ENCODE measurements at places on chromosomes 16 and 17. TPM values are rescaled to one million over a fixed set of nuclear protein-coding genes. Genes with fewer than 3 reads are reported as not detected.

The GPR142 gene
- total RNA-seq, result not detected

The TRPV2 gene
- total RNA-seq, result 54.8 TPM

The ZNF750 gene
- not detected for total RNA-seq

The TCAP gene
- total RNA-seq, result 0.40 TPM

DNA sequence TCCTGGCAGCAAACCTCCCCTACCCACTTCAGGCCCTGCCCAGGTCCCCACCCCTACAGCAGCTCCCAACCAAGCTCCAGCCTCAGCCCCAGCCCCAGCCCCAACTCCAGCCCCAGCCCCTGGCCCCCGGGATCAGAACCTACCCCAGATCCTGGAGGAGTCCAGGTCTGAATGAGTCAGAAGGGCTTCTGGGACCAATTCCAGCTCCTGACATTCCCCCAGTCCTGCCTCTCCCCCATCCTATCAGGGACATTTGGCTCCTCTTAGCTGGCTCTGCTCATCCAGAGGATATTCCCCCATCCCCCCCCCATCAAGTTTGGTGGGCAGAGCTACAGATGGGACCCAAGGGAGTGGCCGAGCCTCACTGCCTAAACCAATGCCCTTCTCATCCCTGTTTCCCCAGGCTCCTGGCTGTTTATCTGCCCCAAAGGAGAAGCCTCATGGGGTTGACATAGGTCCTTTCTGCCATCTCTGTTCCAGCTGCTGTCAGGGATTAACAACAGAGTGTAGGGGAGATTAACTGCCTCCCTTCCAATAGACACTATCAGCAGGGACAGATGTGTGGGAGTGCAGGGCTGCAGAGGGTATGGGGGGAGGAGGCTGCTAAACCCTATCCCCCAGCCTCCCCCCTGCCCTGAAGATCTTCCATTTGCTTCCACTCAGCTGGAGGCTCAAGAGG, 16.5 kb downstream of the CNTNAP1 start:
- DNase-seq, result peak; percentile 71

GRCh38 chr17:27893841-27894503, 807 bp upstream of the LYRM9 start:
- DNase-seq, result no peak

- no peak for DNase-seq
Observed at GRCh38 chr17:49545806-49546545, 29.7 kb upstream of the NXPH3 start.

- DNase-seq, result no peak
Observed at GRCh38 chr16:57471209-57471608, 8.7 kb downstream of the POLR2C start.

DNA sequence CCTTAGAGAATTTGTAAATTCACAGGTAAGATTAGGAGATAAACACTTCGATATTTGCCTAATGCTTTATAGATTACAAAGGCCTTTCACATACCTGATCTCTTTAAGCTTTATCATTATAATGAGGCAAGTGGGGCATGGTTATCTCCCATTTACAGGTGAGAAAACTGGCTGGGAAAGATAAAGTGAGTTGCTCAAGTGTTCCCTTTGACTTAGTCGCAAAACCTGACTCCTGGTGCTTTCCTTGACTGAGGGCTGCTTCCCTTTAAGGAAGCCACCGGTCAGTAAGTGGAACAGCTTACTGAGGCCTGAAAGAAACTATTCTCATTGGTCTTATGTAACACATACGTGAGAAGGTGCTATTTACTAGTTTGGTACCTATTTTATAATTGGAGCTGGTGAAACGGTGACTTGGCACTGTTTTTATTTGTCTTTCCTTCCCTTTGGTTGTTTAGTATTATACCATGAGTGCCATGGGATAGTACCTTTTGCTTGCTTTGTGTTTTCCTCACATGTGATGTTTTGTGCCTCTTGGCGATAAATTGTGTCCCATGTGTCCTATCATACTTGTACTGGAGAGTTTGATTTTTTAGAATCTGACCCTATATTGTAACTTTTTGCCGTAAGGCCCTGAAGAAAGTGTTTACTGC, 57.2 kb downstream of the NUP88 start:
- DNase-seq, result no peak

DNA sequence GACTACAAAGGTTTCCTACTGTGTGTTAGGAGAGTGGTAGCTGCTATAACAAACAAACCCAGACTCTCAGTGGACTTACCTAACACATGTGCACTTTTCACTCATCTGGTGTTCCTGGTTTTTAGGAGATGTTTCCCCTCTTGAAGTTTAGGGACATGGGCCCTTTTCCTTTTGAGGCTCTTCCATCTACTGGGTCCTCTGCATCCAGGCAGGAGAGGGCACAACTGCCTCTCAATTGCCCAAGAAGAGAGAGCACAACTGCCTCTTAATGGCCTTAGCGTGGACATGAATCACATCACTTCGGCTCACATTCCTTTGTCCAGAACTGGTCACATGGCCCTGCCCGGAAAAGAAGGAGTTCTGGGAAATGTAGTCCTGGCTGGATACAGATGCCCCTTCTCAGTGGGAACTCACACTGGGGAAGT, 9.8 kb upstream of the TNRC6C start:
- peak; percentile 61 for DNase-seq

DNA sequence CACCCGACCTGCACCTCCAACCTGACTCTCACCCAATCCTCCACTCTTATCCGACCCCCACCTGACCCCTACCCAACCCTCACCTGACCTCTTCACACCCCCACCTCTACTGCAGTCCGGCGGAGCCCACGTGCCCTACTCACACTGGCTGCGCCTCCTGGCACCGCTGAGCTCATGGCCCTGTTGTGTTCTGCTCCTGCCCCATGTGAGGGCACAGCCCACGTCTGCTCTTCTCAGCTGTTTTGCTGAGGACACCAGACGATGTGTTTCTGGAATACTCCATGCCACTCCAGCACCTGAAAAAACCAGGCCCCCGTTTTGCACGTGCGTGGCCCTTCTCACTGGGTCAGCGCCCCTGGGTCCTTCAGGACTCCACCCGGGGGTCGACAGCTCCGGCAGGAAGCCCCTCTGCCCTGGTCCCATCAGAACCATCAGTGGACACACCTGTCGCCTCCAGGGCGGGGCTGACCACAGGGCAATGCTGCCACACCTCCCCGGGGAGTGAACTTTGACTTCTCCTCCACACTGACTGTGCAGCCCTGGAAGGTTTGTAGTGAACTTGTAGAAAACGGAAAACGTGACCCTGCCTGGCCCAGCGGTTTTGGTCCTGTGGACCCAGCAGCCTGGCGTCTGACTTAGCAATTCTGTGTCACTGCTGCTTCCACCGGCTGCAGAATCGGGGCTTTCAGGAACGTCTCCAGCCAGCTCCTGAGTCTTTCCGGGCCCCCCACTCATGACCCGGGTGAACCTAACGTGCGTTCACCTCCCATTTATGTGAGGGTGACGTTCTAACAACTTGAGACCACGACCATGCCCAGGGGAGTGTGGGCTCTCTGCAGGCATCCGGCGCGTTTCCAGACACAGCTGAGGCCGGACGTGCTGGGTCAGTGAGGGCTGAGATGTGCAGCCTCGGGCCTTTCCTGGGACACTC, 5.7 kb upstream of the RAB40B start:
- DNase-seq, result no peak

- no peak for DNase-seq
Observed at GRCh38 chr17:76089680-76090516, 10.9 kb downstream of the ZACN start.

- no peak for DNase-seq
Observed at GRCh38 chr17:41655611-41656111, 31.3 kb upstream of the KRT17 start.

DNA sequence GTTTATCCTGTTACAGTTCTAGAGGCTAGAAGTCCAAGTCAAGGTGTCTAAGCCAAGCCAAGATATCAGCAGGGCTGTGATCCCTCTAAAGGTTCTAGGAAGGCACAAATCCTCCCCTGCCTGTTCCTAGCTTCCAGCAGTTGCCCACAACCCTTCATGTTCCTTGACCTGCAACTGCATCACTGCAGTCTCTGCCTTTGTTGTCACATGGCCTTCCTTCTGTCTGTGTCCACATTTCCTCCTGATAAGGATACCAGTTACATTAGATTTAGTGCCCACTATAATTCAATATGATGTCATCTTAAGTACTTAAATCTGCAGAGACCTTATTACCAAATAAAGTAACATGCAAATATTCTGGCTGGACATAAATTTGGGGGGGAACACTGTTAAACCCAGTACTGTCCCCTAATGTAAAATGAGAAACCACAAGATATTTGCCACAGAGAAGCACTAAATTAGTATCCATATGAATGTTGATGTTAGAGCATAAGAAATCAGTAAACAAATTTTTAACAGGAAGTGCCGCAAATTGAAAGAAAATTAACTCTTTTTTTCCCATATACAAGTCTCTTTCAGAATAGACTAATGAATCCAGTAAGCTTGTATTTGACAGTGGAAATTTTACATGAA, 4.7 kb downstream of the UQCRC2 start:
- no peak for DNase-seq

DNA sequence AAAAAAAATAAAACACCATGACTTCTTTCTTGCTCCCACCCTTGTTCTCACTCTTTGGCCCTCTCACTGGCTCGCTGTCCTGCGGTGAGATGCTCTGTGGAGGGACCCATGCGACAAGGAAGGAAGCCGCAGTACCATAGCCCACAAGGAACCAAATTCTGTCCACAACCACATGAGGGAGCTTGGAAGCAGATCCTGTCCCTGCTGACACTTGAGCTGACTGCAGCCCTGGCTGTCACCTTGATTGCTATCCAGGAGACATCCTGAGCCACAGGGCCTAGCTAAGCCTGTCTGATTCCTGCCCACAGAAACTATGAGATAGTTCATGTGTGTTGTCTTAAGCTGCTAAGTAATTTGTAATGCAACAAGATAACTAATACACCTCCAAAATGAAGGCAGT, 4.8 kb upstream of the MT2A start:
- DNase-seq, result peak; percentile 41

DNA sequence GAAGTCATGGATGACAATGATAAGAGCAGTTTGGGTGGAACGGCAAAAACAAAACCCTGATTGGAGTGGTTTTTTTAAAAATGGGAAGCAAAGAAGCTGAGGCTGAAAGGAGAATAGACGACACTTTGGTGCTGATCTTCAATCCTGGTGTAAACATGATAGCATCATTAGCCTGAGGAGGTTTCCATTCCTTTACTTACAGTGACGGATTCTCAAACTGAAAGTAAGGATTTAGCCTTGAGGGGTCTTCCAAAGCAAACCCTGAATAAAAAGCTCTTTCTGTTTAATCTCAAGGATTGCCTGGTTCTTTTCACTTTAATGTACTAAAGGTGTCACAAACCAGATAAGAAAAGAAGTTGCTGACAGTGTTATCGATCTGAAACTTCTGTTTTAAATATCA, 69.3 kb downstream of the KCNJ2 start:
- no peak for DNase-seq

GRCh38 chr17:50277357-50277754, 3.1 kb downstream of the TMEM92 start:
- no peak for DNase-seq

DNA sequence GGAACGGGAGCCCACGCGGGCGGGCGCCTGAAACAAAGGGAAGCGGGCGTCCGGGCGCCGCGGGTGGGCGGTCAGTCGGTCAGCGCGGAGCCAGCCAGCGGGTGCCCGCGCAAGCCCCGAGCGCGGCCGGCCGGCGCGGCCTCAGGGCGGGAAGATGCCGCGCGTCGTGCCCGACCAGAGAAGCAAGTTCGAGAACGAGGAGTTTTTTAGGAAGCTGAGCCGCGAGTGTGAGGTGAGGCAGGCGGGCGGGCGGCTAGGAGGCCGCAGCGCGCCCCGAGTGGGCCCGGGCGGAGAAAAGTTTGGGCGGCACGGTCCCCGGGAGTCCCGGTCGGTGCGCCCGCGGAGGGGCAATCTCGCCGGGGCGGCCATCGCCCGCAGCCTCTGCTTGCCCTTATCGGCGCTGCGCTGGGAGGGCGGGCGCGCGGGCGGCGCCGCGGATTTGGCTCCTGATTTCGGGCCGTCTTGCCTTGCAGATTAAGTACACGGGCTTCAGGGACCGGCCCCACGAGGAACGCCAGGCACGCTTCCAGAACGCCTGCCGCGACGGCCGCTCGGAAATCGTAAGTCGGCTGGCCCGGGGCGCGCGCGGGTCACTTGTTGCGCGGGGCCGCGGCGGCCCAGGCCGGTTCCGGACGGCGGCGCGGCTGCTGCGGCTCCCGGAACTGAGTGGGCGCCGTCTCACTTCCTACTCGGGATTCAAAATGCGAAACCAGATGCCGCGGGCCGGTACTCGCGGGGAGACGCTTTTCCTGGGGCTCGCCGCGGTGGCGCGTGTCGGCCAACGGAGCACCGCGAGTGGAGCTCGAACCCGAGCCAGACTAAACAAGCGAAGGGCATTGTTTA, 526 bp downstream of the CBFB start:
- peak; percentile 56 for DNase-seq

- no peak for DNase-seq
Observed at GRCh38 chr16:86090461-86091170, 191.7 kb downstream of the IRF8 start.

- DNase-seq, result no peak
Observed at GRCh38 chr16:69036399-69037091, 68.9 kb upstream of the HAS3 start.

GRCh38 chr16:23225634-23226033, 43.1 kb downstream of the SCNN1G start:
- DNase-seq, result no peak

DNA sequence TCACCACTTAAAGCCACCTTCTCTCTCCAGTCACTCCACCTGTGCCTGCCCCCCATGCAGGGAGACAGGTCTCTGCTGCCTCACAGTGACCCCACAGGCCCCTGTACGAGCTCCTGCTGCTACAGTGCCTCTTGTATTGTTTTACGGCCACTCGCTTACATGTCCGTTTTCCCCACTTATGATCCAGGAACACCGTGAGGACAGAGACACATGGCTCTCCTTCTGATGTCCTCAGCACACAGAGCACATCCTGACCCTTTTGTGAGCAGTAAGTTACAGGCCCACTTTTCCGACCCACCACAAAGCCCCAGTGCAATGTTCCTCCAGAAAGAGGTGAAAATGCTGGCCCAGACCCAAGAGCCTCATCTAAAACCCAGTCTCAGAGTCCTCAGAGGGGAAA, 84.8 kb upstream of the GNAO1 start:
- no peak for DNase-seq

DNA sequence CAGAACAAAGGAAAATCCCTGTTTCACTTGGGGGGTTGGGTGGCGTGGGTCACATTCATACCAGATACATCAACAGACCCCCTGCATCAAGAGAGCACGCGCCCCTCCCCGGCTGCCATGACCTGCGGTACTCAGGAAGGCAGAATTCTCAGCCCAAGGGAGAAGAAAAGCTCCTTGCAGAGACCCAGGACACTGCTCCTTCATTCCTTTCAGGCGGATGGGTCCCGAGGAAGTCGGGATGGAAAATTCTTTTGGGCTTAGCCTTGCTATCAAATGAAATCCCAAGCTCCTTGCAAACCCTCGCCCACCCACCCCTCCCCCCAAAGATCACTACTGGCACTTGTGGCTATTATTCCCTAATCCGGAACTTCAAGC, 40.6 kb downstream of the HIC1 start:
- DNase-seq, result no peak

- no peak for DNase-seq
Observed at GRCh38 chr17:62867303-62867702, 59.2 kb upstream of the MARCHF10 start.

DNA sequence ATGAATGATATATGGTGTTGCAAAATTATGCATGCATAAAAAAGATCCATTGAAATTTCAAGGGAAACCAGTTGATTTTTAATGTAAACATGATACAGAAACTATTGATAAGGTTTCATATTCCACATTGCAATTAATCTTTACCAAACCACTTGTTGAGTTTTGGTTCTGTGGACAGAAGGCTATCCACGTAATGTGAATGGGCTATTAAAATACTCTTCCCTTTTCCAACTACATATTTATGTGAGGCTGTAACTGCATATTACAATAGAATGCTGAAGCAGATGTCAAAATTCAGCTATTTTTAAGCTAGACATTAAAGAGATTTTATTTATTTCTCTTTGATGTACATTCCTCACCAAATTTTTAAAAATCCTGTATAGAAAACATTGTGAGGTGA, 33.7 kb upstream of the VPS4A start:
- no peak for DNase-seq
